ENCODE measurements at places on chromosomes 5 and 9.
A peak's percentile ranks its signal among the peaks of the same experiment; 100 is the strongest.

DNA sequence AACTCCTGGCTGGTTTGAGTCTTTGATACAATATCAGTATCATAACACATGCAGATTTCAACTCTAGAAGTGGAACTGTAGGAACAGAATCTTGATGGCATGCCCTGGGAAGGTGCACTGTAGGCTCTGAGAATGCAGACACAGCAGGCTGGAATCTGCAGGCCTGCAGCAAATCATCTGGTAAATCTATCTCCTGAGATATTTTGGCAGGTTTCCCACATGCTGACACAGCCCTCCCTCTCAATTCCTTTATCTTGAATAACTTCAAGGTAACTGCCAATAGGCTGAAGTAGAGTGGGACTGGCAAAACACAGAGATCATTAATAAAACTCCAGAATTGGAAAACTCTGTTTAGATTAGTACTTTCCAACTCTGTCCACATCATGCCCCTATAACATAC lies 177.8 kb upstream of the PCSK5 start:
- no peak for DNase-seq

DNA sequence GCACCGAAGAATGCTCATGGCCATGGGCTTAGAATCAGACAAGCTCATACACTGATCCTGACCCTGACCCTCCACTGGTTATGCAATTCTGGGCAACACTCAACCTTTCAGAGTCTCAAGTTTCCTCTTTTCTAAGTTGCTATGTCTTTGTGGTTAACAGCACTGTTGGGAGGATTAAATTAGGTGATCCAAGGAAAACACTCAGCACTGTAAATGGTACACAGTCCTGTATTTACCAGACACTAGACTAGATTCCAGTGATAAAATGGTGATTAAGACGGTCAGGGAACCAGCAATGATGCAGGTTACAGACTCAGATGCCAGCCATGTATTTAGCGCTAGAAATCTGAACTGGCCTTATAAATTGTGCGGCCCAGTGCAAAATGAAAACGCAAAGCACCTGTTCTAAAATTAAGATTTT lies 8.1 kb downstream of the ARL15 start:
- DNase-seq: no peak

DNA sequence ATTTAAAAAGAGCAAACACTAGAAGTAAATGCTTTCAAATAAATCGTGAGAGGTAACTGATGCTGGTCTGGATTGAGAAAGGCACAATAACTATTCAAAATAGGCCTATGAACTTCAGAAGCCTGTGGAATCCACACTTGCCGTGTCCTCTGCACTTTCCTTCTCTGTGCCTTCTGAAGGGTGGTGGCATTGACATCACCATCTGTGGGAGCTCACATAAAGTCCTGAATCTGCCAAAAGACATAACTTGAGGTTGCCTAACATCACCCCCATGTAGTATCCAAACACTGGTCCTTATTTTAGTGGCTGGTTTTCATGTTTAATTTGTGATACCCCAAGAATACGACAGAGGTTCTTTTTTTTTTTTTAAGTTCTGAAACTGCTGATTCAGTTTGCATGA lies 59.8 kb downstream of the IRF1 start:
- DNase-seq: no peak

DNA sequence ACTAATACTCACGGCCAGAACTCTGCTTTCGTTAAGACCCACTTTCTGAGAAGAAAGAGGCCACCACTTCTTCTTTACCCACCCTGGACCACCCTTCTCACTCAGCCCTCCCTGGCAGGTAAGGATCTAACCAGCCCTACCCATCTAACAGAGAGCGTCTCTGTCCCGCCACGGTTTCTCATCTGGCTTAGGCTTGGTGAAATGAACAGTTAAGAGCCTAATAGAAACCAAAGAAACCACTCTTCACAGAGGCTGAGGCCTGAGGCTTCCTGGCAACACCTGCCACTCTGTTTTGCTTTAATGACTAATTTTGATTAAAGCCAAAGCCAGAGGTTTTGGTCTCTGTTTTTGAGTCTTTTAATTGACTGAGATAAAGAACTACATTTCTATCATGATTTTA lies 354.1 kb upstream of the SLC30A5 start:
- peak; percentile 1 for DNase-seq

DNA sequence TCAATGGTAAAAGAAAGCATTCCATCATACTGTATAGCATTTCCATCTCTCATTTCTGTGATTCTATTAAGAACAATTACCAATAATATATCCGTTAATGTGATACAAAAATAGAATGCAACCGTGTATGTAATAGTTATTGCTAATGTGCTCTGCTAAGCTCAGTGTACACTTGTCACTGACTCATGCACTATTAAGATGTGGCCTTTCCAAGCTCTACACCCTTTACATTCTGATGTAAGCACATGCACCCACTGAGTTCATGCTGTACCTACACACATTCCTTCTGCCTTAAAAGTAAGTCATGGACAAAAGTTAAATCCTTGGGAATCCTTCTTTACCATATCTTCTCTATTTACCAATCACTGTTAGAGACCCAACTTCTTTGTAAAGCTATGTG lies 319.1 kb downstream of the ZSWIM6 start:
- no peak for DNase-seq

GRCh38 chr5:124995421-124995820 lies 249.0 kb upstream of the ZNF608 start:
- no peak for DNase-seq

DNA sequence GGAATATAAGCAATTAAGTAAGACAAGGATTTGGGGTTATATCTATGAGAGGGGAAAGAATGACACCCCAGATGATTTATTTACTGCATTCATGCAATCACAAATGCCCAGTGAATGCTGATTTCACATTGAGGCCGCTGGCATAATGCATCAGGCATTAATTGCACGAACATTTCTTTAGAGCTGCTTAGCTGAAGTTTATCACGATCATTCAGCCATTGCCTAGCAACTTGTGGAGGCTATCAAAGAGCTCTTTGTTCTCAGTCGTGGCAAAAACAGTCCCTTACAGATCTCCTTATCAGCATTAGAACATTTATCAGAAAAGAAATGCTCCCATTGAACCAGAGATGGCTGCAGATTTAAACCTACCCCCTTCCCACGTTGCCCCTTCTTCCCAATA lies 88.7 kb upstream of the PRRC1 start:
- DNase-seq: no peak

DNA sequence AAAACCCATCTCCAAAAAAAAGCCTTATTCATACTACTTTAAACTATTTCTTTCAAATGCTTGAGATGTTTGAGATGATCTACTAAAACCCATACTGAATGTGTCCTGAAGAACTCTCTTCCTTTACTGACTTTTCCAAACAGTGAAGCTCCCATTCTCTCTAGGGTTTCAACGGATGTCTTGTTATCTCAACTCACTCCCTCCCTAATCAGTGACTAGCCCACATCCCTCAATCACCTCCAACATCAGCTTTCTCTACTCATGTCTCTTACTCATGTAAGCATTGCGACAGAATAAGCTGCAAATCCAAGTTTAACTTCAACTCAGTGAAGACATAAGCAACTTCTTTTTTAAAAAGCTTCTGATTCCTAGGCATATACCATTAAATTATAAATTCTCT lies 42.1 kb downstream of the WDR41 start:
- DNase-seq: no peak

DNA sequence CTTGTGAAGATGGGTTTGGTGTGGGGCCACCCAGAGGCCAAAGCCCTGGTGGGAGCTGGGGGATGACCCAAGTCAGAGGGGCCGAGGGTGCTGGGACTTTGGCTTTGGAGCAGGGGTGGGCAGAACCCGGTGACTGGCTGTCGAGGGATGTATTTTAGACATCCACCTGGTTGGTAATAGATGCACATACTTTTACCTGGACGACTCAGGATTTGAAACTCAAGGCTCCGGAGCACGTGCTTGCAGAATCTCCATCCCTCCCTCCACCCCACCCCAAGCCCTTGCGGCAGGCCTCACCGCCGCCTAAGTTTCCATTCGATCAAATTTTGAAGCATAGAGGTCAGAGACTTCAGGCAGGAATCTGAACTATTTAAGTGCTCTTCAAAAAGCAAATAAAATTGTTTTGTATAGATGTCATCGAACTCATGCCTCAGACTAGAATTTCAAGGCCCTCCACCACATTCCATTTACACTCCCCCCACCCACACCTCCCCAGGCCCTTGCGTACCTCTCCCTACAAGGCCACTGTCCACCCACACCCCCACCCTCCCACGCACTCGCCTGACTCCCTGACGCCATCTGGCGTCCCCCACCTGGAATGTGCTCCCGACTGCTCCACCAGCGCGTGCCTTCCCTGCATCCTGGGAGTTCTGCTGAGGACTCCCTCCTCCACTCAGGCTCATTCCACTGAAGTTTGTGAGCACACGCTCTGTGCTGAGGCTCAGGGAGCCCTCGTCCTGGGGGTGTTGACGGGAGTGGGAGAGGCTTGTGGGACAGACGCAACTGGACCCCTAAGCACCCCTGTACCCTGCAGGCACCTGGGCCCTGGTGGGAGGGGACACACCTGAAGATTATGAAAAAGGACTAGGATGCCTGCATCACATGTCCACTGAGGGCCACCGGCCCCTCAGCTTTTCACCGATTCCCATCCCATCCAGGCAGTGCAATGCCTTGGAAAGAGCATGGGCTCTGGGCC lies 56.4 kb upstream of the RPL26L1 start:
- DNase-seq: no peak
